ENCODE measurements at places on chromosomes 5 and 9. TPM values are rescaled to one million over a fixed set of nuclear protein-coding genes. Genes with fewer than 3 reads are reported as not detected.

DNA sequence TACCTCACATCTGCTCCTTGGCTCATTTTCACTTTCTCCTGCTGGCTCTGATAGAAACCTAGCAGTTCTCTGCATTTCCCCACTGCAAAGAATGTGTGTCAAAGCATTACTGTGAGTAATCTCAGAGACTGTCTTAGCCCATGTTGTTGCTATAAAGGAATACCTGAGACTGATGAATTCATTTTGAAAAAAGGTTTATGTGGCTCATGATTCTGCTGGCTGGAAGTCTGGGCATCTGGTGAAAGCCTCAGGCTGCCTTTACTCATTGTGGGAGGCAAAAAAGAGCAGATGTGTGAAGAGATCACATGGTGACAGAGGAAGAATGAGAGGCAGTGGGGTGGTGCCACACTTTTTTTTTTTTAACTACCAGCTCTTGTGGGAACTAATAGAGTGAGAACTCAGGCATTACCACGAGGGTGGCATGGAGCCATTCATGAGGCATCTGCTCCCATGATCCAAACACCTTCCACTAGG, 191.6 kb upstream of the CTNND2 start:
- no peak for DNase-seq

- no peak for DNase-seq
These were observed 84.5 kb downstream of the SLC1A1 start for GRCh38 chr9:4574657-4575243.

- no peak for DNase-seq
These were observed 4.1 kb downstream of the TMEM250 start for GRCh38 chr9:136114610-136115009.

DNA sequence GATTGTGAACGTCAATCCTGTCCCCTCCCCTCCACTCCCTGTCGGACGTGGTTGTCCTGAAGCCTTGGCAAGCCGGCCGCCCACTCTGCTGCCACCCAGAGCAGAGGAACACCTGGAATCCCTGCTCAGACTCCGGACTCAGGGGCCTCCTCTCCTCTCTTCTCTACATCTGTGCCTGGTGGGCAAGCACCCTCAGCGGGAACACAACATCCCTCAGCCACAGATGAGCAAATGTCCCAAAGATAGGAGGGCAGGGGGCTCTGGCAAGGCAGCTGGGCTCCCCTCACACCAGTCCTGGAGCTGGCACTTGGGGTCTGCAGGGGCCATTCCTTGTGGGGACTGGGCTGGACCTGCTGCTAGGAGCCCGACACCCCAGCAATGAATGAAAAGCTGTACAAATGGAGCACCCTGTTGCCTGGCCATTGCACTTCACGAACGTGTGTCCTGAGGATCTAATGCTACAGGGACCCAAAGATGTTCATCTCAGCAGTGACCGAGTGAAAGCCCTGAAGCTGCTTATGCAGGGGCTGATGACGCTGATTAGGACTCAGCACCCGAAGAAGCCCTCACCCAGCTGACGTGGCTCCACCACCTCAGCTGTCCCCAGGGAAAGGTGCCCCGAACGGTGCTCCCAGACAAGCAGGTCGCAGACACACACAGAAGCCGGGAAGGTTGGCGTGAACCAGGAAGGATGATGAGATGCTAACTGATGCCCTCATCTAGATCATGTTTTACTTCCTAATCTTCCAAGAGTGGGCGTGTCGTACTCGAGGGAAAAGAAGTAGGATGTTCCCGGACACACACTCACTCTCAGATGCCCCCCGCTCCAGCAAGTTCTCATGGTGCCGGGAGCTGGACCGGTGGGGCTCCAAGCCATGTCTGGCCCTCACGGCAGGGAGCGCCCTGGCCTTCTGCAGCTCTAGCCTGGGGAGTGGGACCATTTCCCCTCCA, 177.0 kb upstream of the PPP1R26 start:
- no peak for DNase-seq

PCDHB13 gene
- 2.2 TPM for total RNA-seq
